ENCODE measurements at places on chromosomes 1 and 21.

- DNase-seq: no peak
Measured at GRCh38 chr1:6207075-6207885, 1.4 kb downstream of the RNF207 start.

DNA sequence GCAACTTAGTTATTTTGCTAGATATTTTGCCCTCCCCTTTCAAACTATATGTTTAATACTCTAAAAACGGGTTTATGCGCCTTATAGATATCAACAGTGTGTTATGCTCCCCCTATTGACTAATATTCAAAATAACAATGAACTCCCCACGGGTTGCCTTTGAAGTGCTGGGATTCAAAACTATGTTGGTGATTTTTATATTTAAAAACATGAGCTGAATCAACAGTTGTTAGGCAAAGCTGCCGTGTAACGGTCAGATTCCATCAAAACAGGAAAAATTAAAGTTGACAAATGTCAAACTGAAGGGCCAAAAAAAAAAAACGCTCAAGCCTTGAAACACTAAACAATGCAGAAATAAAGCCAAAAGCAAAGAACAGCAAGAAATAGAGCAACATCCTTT lies 2.5 kb downstream of the TGFBR3 start:
- DNase-seq: no peak

- no peak for DNase-seq
Measured at GRCh38 chr21:45087022-45087823, 12.8 kb downstream of the ADARB1 start.

- no peak for DNase-seq
Measured at GRCh38 chr1:70583522-70583921, 172.5 kb downstream of the CTH start.

GRCh38 chr21:38843806-38844503 lies 38.2 kb downstream of the ETS2 start:
- DNase-seq: no peak

DNA sequence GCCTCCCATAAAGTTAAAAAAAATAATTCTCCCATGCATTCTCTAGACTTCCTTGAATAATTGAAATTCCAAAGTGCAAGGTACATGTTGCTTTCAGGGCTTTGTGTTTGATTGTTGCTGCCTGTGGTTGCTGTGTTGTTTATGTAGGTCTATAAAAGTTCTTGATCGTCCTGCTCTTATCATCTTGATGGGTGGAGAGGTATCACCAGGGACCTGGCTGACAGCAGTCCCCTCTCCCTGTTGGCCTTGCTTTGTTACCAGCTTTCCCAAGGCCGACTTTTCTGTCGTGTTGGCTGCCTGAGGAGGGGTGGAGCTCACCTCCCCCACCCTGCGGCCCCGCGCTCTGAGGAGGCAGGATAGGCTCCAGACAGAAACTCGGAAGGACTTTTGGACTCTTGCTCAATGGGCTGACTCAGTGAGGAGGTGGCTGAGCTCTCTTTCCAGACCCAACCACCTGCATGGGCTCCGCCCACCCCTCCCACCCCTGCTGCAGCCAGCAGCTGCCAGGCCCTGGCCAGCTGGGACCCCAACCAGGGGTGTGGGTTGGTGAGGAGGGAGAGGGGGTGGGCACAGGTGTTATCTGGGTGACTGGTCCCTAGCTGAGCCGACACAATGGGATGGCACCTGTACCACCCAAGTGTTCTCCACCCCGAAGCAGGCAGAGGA lies 2.0 kb downstream of the INAVA start:
- no peak for DNase-seq

GRCh38 chr1:194043984-194044755 lies 857.8 kb upstream of the B3GALT2 start:
- DNase-seq: no peak

GRCh38 chr1:93800856-93801255 lies 78.2 kb downstream of the DNTTIP2 start:
- no peak for DNase-seq

DNA sequence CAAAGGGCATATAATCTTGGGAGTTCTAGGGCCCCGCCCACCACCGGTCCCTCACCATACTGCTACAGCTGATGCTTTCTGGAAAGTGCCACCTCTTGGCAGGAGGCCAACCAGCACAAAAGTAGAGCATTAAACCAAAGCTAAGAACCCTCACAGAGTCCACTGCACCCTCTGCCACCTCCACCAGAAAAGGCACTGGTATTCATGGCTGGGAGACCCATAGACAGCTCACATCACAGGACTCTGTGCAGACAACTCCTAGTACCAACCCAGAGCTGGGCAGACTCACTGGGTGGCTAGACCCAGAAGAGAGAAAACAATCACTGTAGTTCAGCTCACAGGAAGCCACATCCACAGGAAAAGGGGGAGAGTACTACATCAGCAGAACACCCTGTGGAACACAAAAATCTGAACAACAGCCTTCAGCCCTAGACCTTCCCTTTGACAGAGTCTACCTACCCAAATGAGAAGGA lies 10.8 kb downstream of the THEM4 start:
- DNase-seq: no peak

- no peak for DNase-seq
Measured at GRCh38 chr1:9846611-9847171, 22.9 kb upstream of the CLSTN1 start.

GRCh38 chr1:202357506-202357905 lies 9.0 kb downstream of the PPP1R12B start:
- DNase-seq: no peak

- no peak for DNase-seq
Measured at GRCh38 chr1:207973898-207974568, 63.1 kb upstream of the CD34 start.

DNA sequence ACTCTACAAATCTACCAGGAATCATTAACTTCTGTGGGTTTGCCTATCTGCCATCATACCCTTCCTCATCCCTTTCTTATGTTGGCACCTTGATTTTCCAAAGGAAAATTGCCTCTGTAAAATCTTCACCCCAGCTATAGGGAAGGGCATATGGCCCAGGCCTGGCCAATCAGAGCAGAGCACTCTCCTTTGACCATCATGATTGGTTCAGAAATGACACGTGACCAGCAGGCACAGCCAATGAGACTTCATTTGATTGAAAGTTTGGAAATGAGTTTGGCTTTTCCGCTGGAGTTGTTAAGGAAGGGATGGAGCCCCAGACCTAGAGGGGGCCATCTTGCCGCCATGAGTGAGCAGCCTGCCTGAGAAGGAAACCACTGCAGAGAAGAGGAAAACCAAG lies 35.1 kb upstream of the IFFO2 start:
- no peak for DNase-seq

DNA sequence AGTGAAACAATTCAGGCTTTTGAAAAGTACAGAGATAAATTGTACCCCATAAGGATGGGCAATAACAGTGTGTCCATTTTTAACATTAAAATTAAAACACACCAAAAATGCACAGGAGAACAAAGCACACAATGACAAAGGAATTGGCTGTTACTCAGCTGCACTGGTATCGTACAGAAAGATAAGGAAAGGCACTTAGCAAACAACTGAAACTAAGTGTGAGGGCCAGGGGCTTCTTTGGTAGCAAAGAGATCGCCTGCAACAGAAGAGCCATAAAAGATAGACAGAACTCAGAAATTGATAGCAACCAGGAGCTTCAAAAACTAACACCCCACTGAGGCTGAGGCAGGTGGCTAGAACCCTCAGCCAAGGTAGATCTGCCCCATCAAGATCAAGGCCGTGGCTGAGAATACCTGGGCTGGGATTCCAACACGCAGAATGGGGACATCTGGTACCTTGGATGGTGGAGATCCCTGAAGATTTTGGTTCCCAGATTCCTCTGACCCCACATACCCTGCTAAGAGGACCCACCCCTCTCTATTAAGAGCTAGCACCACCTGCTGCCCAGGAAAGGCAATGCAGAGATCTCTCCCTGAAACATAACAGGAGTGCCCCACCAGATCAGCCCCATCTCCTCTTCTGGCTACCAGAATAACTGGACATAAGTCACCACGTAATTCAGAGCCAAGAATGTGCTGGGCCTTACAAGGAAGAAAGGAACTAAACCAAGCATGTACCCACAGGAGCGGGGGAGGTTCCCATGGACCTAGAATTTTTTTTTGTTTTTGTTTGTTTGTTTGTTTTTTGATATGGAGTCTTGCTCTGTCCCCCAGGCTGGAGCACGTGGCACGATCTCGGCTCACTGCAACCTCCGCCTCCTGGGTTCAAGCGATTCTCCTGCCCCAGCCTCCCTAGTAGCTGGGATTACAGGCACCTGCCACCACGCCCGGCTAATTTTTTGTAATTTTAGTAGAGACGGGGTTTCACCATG lies 16.2 kb downstream of the PLEKHO1 start:
- DNase-seq: peak; percentile 80

GRCh38 chr1:50097021-50097679 lies 11.6 kb upstream of the ELAVL4 start:
- no peak for DNase-seq

DNA sequence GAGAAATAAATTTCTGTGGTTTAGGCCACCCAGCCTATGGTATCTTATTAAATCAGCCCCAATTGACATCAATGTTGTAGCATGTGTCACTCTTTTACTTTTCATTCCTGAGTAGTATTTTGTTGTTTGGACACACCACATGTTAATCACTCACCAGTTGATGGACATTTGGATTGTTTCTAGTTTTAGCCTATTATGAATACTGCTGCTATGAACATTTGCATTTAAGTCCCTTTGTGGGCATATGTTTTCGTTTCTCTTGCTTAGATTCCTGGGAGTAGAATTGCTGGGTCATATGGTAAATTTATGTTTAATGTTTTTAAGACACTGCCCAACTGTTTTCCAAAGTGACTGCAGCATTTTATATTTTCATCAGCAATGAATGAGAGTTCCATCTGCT lies 50.2 kb upstream of the NUF2 start:
- DNase-seq: no peak

DNA sequence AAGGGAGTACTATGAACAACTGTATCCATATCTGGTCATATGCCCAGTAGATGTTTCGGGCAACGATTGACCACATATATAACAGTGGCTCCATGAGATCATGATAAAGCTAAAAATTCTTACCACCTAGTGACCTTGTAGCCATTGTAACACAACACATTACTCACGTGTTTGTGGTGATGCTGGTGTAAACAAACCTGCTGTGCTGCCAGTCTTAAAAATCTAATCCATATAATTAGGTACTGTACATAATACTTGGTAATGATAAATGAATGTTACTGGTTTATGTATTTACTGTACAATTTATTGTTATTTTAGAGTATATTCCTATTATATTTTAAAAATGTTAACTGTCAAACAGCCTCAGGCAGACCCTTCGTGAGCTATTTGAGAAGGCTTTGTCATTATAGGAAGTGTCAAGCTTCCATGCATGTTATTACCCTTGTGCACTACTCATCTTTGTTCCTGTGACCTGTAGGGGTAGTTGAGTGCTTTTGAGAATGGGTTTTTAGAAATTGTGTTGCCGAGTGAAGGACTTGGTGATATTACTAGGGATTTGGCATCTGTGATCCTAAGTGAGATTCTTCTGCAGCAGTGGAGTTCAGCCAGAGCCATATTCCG lies 23.6 kb downstream of the DIP2A start:
- DNase-seq: no peak

- no peak for DNase-seq
Measured at GRCh38 chr21:19609611-19610010, 1206.0 kb upstream of the TMPRSS15 start.

- DNase-seq: no peak
Measured at GRCh38 chr1:164720440-164721227, 161.7 kb downstream of the PBX1 start.

GRCh38 chr1:19330449-19331135 lies 18.5 kb downstream of the SLC66A1 start:
- DNase-seq: no peak

- no peak for DNase-seq
Measured at GRCh38 chr1:183293876-183294275, 107.8 kb downstream of the LAMC2 start.

DNA sequence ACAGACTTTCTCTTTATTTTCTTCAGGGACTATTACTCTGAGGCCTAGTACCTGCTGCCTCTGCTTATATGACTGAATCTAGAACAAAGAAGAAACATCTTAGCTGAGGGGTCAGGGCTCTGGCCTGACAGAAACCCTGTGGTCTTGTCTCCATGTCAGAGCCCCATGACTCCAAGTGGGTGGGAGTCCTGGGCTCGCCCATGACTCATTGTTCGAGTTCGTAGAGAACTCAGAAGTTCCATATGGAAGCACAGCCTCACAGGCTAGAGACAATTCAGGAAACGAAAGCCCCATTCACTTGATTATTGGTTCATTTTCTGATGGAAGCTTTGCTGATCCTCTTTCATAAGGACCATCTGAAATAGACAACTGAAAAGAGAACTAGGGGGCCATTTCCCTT lies 73.2 kb downstream of the CD58 start:
- no peak for DNase-seq

DNA sequence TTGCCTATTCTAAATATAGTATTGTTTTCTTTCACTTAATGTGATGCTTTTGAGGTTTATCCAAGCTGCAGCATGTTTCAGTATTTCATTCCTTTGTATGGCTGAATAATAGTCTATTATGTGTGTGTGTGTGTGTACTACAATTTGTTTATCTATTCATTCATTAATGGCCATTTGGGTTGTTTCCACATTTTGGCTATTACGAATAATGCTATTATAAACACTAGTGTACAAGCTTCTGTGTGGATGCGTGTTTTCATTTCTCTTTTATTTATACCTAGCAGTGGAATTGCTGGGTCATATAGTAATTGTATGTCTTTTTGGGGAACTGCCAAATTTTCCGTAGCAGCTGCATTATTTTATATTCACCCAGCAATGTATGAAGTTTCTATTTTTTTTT lies 15.0 kb upstream of the THEM5 start:
- no peak for DNase-seq

DNA sequence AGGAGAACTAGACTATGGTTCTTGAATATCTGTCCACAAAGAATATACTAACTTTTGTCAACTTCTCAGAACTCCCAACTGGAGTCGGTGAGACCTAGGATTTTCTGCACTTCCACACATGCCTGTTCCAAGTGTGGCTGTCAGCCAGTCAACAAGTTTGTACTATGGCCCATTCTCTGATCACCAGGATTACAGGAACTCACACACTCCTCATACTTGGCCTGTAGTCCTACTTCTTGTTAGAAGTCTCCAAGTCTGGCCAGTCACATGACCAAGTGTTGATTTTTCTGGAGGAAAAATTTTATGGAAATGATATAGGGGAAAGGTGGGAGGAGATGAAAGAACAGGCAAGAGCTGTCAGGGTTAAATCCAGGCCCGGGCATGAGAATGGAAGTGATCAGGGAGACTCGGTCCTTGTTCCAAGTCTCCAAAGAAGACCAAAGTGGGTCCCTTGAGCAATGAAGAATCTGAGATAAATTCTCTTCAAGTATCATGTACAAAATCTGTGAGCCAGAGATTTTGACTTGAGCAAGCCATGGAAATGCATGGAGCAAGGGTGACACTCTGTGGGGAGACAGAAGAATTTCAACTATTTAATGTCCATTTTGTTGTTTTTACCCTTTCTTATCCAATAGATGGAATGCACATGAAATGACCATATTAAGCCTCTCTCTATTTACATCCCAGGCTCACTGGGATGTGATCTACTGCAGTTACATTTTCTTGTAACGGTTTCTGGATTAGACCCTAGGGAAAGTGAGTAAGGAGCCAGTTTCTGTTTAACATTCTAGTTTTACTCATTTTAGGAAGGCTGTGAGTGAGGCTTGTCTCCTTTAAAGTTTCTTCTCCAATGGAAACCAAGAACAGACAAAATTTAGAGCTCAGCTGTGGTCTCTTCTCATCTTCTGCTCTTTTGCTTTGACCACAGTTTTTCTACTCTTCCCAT lies 320.9 kb downstream of the ASTN1 start:
- DNase-seq: peak; percentile 57

GRCh38 chr1:198030682-198031081 lies 113.5 kb downstream of the LHX9 start:
- no peak for DNase-seq

GRCh38 chr1:208242941-208243526 lies 1.1 kb downstream of the PLXNA2 start:
- DNase-seq: no peak

Measured in SK-N-DZ (cell line).